CD4-positive, alpha-beta T cell treated with Interferon gamma for 1 hour (primary cell): ENCODE measurements at places on chromosomes 6 and 20.

DNA sequence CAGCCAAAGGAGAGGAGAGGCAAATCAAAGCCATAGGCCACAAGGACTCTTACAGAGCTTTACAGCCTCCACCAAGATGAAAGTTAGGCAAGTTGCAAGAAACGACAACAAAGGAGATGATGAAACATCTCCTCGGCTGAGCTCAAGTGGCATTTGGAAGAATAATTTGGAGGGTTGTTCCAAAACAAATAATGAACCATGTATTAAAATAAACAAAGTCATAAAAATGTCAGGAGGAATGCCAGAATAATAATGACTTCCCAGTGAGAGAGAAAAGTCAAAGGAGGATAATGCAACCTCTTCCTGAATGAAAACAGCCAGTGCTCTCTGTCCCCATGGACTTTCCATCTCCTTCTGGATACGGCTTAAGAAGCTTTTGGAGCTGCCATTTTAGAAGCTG lies 371.4 kb upstream of the ID4 start:
- no peak for DNase-seq

GRCh38 chr20:35007413-35007812 lies 51.7 kb downstream of the MYH7B start:
- DNase-seq, result no peak

DNA sequence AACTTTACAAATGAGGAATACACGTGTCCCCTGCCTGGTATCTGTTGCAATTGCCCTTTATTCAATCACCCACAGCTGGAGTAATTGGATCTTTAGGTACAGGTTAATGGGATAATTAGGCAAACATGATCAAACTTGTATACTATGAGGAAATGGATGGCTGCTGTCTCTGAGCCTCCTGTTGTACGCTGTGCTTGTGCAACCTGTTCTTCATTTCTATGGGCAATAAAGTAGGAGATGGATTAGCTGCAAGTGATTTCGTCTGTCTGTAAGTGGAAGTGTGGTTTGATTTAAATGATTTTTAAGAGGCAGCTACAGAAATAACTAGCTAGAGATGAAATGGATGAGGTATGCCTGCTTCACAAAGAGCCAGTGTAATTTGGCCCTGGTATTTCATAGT lies 474.1 kb downstream of the RNF144B start:
- no peak for DNase-seq

- DNase-seq, result peak; percentile 44
Observed at GRCh38 chr20:59751075-59751711, 146.9 kb downstream of the PHACTR3 start.

GRCh38 chr20:8218861-8219260 lies 86.8 kb downstream of the PLCB1 start:
- no peak for DNase-seq

DNA sequence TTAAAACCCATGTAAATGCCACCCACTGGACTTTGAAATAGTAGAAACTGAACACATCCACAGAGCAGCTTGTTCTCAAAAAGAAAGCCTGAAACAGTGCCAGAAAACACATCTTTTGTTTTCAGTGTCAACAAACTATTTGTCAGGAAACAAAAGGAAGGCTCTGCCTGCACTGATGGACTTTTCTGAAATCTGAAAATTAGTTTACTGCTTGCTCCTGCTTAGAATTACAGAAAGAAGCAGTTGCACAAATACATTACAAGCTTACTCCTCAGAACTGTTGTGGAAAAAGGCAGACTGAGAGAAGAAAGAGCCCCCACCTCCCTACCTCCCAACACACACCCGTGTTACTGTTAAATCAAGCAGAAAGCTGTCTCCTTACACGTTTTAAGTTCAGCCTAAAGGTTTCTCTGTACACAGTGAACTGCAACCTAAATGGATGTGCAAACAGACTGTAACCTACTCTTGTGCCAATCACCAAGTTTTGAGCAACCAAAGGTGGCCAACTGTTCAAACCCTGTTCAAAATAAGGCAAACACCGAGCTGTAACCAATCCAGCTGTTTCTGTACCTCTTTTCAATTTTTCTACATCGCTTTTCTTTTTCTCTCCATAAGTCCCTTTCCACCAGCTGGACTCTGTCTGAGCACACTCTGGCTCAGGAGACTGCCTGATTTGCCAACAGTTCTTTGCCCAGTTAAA lies 43.7 kb downstream of the FRK start:
- DNase-seq, result no peak

DNA sequence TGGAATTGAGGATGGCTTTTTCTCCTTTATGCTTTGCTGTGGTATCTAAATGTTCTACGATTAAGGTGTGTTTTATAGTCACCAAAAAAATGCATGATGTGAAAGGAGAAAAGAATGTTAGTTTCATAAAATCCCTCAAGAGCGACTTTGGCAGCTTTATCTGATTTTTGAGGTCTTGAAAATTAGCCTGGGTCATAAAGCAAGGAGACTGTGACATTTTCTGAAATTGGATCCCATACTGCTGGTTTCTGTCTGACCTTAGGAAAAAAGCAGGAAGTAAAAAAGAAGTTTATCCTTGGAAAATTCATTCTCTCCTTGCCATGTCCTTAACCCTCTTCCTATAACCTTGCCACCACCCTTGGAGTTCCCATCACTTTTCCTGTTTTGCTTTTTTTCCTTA lies 525.3 kb downstream of the CD83 start:
- no peak for DNase-seq

GRCh38 chr20:45888681-45889080 lies 1.3 kb upstream of the SPATA25 start:
- DNase-seq, result no peak

- DNase-seq, result no peak
Observed at GRCh38 chr20:20210943-20211273, 157.0 kb upstream of the INSM1 start.

DNA sequence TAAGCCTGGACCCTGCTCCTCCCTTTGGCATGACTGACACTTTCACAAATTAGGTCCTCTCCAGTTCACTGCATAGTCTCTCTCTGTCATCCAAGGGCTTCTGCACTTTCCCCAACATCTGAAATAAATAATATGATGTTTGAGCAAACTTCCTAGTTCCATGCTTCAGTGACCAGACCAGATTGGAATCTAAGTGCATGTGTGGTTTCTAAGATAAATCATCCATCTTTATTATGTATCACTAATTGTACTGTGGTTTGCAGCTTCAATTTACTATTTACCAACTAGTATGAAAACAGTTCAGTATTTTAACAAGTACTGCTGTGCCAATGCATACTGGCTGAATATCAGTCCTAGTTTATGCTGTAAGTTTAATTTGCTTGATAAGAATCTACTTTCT lies 18.7 kb downstream of the SESN1 start:
- DNase-seq, result no peak

- no peak for DNase-seq
Observed at GRCh38 chr20:3777381-3777715, 3.9 kb downstream of the SPEF1 start.

GRCh38 chr6:151128763-151129370 lies 110.9 kb upstream of the AKAP12 start:
- DNase-seq, result no peak

GRCh38 chr6:89352278-89353117 lies at the start of gene UBE2J1:
UBE2J1 (minus strand) TSS chr6:89352722; CDS start chr6:89352569, 153 bp downstream.
- peak; percentile 86 for DNase-seq

GRCh38 chr6:25315194-25316177 lies 36.3 kb downstream of the CARMIL1 start:
- no peak for DNase-seq

DNA sequence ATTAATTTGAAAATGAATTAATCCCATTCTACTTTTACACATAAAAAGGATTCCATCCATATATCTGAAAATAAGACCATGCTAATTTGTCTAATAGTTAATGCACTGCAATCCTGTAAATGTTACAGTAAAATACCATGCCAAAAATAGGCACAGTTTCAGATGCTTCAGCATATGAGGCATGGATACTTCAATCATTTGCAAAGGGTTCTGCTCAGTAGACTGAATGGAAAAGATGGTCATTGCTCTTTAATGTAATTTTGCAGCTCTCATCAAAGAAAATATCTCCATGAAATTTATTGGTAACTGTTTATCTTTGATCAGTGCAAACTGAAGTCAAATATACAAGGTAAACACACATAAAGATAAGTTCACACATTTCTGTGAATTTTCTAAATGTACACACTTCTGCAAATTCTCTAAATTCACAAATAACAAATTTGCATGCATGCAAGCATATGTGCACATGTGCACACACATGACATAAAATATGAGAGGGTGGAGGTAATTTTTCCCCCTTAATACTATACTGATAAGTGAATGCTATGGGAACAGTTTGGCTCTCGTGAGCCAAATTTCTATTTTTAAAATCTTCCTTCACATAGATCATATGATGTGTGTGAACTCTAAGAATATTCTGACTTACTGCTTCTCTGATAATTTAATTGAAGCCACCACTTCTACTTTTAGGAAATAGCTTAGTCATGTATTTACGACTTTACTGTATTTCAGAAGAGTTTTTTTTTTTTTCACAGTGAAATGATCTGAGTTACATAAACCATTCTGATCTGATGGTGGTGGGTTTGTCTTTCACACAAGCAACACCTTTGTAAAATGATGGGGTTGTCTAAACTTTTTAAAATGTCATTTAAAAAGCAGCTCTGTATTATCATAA lies 996.8 kb upstream of the CITED2 start:
- DNase-seq, result no peak

GRCh38 chr6:83114164-83114563 lies 46.7 kb downstream of the DOP1A start:
- DNase-seq, result no peak

DNA sequence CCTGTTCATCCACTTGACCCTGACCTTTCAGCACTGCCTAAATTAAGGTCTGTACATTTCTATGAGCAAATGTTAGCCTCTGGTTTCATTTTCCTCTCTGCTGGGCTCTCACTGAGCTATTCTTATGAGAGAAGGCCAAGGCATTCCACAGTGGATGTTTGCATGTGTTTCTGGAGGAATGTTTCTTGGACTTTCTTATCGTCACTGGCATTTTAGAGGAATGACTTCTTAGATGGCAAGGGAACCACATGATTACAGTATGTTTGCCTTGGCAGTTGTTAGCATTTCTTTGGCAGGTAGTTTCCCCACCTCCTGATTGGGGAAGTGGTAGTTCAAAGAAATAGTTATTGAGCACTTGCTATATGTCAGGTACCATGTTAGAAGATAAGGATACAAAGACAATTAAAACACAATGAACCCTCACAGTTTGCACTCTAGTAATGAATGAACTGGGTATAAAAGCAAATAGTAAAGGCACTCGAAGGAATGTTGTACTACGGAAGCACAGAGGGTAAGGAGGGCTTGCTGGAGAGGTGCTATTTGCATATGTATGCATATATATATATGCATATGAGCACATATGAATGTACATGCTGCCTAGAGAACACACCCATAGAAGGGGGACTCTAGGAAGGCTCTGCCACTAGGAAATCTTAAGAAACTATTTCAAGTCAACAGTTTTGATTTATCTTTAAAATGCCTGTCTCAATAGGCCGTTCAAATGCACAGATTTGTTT lies 307.4 kb downstream of the EYA4 start:
- DNase-seq, result no peak

- DNase-seq, result peak; percentile 32
Observed at GRCh38 chr6:108561742-108562502, 1.2 kb downstream of the FOXO3 start.

- no peak for DNase-seq
Observed at GRCh38 chr6:145017516-145017915, 717.8 kb downstream of the EPM2A start.

DNA sequence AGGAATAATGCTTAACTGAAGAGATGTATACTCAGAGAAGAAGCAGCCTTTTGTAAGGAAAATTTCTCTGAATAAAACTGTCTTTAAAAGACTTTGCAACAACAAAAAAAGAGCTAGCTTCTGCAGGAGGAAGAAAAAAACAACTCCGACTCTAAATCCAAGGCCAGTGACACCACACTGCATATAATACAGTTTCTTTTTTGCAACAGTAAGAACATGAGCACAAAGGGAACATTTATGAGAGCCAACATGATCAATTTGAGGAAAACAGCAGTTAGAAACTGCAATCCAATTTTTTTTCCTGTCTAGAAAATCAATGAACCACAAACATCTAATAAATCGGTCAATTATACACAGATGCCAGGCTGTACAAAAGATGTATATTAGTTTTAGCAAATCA lies 42.9 kb upstream of the UST start:
- DNase-seq, result no peak

DNA sequence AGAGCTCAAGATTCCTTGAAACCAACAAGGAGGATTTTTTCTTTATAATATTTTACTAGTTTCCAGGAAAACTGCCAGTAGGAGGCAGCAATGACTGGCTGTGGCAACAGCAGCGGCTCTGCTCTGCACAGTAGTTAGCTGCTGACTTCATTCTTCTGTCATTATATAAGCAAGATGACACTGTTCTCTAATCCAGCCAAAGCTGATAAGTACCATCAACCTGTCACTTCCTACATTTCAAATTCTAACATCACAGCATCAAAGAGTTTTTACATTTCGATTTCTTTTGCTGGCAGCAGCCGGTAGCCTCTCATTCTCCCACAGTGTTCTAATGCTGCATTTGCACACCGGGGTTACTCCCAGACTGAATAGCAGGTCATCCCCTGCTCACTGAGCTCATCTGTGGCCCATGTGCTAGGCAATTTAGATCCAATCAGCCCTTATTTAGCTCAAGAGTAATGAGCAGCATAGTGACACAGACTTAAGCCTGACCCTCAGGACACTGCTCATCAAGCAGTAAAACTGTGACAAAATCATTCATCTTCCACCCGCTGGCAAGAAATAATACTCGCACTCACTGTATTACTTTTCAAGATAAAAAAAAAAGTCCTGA lies 67.8 kb downstream of the MMS22L start:
- DNase-seq, result no peak

DNA sequence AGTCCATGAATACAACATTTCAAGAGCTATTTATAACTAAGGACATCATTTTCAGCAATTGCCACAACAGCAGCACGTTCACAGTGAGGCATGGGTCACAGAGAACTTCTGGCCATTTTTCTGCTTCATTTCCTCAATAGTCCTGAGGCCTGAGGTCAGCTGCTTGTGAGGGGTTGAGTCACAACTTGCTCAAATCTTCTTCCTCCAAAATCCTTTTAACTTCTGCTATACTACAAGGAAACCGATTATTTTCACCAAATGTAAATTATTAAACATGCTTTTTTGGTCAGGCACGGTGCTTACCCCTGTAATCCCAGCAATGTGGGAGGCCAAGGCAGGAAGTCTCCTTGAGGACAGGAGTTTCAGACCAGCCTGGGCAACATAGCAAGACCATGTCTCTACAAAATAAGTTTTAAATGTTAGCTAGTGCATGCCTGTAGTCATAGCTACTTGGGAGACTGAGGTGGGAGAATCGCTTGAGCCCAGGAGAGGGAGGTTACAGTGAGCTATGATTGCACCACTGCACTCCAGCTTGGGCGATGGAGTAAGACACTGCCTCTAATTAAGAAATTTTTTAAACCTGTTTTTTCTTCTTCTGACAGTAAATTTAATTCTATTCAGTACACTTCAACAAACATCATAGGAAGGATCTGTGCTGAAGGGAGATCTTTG lies 11.1 kb upstream of the SLC16A10 start:
- DNase-seq, result peak; percentile 16

DNA sequence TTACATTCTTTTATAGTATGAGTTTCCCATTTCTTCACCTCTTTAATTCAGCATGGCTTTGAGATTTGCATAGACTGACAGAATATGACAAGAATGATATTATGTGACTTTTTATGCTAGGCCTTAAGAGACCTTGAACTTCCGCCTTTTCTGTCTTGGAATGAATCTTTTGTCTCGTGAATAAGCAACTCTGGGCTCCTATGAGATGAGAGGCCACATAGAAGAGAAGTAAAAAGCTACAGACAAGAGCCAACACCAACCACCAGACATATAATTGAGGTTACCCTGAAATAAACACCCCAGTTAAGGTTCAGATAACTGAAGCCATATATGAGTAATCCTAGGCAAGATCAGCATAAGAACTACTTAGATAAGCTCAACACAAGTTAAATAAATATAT lies 600.8 kb downstream of the MEI4 start:
- DNase-seq, result no peak
